Stomach (tissue), 19 donors: ENCODE measurements at places on chromosomes 3 and 15. TPM values are rescaled to one million over a fixed set of nuclear protein-coding genes. Genes with fewer than 3 reads are reported as not detected.

The TLR9 gene
- total RNA-seq, result not detected

The TPRG1 gene
- 1.2 TPM for total RNA-seq

The KLHL40 gene
- total RNA-seq, result 0.18 TPM

The TNNC1 gene
- not detected for total RNA-seq

DNA sequence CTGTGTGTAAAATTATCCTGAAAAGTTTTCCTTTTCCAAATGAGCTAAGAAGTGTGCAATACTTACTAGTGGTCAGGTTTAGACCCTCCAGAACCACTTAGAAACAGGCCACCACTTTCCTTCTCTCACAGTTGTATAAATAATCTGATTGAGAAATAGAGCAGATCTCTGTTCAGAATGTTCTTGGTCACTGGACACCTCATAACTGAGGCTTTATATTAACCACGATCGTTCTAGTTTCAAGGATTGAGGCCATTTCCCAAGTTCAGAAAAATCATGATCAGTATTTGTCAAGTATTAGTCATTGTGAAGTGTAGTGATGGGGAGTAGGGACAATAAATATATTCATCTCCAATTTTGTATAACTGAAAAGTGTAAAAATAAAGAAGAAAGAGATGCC lies 1.0 kb upstream of the MAP3K13 start:
- H3K4me1 ChIP-seq, result no peaks in the 10 kb centered on the region
- DNase-seq, result no peak
- no peaks in the 10 kb centered on the region for H3K36me3 ChIP-seq
- H3K27me3 ChIP-seq, result no peaks in the 10 kb centered on the region

DNA sequence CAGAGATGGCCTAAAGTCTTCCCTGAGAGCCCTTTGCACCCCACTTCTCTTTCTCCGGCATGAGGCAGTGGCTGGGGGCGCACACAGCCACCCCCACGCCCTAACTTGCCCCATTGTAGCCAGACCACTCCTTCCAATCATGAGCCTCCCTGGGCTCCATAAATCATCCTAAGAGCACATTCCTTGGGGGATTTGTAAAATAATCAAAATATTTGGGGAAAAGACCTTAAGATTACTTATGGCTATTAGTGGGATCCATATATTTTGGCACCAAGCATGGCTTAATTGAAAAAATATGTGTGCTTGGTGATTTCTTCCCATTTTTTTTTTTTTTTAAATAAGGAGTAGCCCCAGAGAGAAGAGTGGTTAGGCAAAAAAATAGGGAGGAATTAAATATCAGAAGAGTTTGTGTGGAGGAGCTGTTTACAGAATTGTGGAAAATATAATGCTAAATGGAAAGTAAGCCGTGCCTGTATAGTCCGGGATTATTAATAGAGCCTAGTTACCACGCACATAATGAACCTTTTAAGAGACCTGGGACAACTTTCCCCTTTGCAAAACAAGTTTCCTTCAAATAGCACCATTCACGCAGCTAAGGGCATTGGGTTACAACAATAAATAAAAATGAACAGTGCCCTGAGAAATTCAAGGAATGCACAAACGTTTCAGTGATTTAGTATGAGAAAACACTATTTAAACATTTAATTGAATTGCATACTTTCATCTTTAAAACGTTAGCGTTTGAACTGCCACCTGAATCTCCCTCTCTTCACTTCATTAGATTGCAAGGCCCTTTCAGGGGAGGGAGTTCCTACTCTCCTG lies 46.1 kb downstream of the SMAD6 start:
- peak overlapping the region; percentile 69 for H3K27ac ChIP-seq
- H3K4me1 ChIP-seq, result peaks cover 70% of the 10 kb centered on the region
- H3K4me3 ChIP-seq, result no peak overlapping the region

DNA sequence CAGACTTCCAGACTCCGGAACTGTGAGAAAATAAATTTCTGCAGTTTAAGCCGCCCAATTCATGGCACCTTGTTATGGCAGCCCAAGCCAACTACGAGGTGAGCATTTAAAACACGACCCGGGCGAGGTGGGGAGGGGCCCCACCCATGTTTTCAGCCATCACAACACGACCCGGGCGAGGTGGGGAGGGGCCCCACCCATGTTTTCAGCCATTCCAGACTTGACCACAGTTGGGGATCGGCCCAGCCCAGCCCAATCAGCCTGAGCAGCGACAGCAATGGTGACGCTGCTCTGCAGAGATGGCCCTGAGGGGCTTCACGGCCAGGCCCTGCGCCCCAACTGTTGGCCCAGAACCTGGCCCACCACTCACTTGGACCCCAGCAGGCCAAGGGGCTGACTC lies 93.1 kb downstream of the ATP10A start:
- no peak overlapping the region for H3K4me3 ChIP-seq
- no peak overlapping the region for H3K27ac ChIP-seq
- no peaks in the 10 kb centered on the region for H3K36me3 ChIP-seq
- H3K4me1 ChIP-seq, result peaks cover 4% of the 10 kb centered on the region
- H3K27me3 ChIP-seq, result no peaks in the 10 kb centered on the region
- DNase-seq, result no peak

DNA sequence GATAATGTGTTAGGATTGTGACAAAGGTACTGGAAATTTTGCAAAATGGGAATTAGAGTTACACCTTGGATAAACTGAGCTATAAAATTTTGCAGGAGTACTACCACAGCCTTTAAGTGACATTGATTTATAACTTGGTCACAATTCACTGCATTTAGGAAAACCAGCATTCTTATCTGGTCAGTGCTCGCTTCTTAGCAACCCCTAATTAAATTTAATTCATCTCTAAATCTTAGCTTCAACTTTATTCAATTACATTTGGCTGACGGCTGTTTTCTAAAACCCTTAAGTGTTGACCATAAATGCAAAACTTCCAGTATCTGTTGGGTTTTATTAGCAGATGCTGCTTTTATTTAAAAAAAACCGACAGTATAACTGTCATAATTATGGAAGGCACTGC lies 31.3 kb downstream of the TFRC start:
- H3K27ac ChIP-seq, result no peak overlapping the region
- H3K27me3 ChIP-seq, result no peaks in the 10 kb centered on the region
- H3K36me3 ChIP-seq, result peaks cover 76% of the 10 kb centered on the region
- no peak overlapping the region for H3K4me3 ChIP-seq
- DNase-seq, result no peak
- H3K4me1 ChIP-seq, result peaks cover 3% of the 10 kb centered on the region

GRCh38 chr15:78878356-78878755 lies 5.7 kb downstream of the MORF4L1 start:
- no peaks in the 10 kb centered on the region for H3K27me3 ChIP-seq
- no peak for DNase-seq
- peaks cover 31% of the 10 kb centered on the region for H3K36me3 ChIP-seq
- no peak overlapping the region for H3K27ac ChIP-seq
- peaks cover 89% of the 10 kb centered on the region for H3K4me1 ChIP-seq

DNA sequence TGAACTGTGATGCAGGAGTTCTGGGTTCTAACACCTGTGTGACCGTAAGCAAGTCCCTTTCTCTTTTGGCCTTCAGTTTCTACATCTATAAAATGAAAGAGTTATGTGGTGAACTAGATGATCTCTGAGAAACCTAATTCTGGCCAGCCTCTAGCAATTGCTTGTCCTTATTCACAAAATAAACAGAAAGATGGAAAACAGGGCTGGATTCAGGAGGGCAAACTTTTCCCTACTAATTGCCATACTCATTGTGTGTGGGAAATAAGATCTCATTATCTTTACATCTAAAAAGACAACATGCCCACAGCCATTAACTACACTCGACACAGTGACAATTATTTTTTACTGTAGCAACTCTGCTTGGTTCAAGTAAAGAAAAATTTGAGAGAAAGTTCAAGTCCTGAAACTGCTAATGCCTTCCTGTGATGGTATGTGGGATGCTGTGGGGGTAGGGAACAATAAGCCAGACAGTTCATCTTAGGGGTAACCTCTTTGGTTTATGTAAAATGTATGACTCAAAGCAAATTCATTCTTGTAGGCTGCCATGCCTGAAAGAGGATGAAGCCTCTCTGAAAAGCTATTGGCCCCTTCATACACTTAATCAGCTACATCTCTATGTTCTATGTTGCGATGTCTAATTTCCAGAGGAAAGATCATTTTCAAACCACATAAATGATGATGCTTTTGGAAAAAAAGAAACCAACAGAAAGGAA lies 177.6 kb upstream of the BCL6 start:
- H3K4me1 ChIP-seq, result no peaks in the 10 kb centered on the region
- H3K27me3 ChIP-seq, result no peaks in the 10 kb centered on the region
- no peak for DNase-seq
- H3K36me3 ChIP-seq, result no peaks in the 10 kb centered on the region

DNA sequence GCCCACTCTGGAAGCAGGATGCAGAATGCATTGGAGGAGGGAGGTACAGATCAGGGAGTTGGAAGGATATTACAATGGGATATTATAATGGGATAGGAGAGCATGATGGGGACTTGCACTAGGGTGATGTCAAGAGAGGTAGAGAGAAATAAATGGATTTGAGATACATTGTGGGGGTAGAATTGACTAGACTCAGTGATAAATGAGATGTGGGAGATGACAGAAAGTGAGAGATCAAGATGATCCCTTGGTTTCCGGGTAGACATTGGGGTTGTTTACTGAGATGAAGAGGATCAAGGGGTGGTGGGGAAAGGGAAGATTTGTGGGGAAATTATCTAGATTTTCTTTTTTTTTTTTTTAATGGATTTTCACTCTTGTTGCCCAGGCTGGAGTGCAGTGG lies 42.7 kb downstream of the BFSP2 start:
- H3K4me1 ChIP-seq, result peaks cover 16% of the 10 kb centered on the region
- no peak overlapping the region for H3K27ac ChIP-seq
- H3K27me3 ChIP-seq, result no peaks in the 10 kb centered on the region
- H3K4me3 ChIP-seq, result no peak overlapping the region
- no peak for DNase-seq

- no peak overlapping the region for H3K4me3 ChIP-seq
- no peak overlapping the region for H3K27ac ChIP-seq
- no peaks in the 10 kb centered on the region for H3K36me3 ChIP-seq
- no peaks in the 10 kb centered on the region for H3K4me1 ChIP-seq
- no peak for DNase-seq
- H3K27me3 ChIP-seq, result no peaks in the 10 kb centered on the region
Observed at GRCh38 chr3:187992609-187993008, 161.3 kb upstream of the LPP start.

DNA sequence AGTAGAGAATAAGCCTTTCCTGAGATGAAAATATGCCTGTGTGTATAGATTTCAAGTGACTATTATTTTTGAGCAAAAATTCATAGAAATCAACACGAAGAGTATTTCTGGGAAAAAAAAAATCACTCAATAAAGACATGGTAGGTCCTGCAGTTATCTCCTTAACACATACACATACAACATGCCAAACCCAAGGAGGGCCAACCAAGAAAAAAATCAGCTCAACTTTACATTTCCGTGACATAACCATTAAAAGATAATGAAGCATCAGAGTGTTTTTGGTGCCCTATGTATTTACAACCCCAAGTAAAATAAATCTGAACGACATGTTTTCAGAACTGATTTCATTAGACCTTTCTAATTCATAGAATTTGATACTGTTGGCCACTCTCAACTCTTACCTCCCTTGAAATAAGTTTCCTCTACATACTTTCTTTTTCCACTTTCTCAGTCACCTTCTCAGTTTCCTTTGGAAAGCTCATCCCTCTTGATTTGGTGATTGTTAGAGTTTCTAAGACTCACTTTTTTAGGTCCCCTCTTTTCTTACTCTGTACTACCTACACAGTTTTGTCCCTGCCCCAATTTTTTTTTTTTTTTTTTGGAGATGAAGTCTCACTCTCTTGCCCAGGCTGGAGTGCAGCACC lies 162.3 kb downstream of the TBL1XR1 start:
- no peaks in the 10 kb centered on the region for H3K27me3 ChIP-seq
- H3K4me1 ChIP-seq, result no peaks in the 10 kb centered on the region
- no peak for DNase-seq
- peaks cover 66% of the 10 kb centered on the region for H3K36me3 ChIP-seq

DNA sequence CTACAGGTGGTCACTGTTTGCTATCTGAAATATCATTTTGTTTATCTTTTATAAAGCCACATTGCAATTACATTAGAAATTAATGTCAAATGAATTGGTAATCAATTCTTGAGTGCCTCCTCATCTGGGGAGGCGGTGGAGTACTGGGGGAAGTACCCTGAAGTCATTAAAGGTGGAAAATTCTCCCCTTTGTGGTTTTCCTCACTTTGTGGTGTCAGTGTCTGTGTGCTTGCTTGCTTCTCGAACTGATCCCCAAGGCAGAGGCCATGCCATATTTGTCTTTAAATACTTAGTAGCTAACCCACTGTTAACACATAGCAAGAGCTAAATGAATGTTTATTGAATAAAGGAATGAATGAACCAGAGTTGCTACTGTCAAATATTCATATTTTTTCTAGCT lies 40.5 kb upstream of the CCK start:
- no peaks in the 10 kb centered on the region for H3K36me3 ChIP-seq
- H3K4me1 ChIP-seq, result no peaks in the 10 kb centered on the region
- H3K27ac ChIP-seq, result no peak overlapping the region
- H3K27me3 ChIP-seq, result no peaks in the 10 kb centered on the region
- no peak overlapping the region for H3K4me3 ChIP-seq

GRCh38 chr15:59376733-59377132 lies 4.1 kb upstream of the MYO1E start:
- no peak overlapping the region for H3K4me3 ChIP-seq
- no peaks in the 10 kb centered on the region for H3K27me3 ChIP-seq
- no peak for DNase-seq
- peaks cover 4% of the 10 kb centered on the region for H3K4me1 ChIP-seq
- H3K27ac ChIP-seq, result no peak overlapping the region
